ENCODE measurements at places on chromosomes 6 and 20.

DNA sequence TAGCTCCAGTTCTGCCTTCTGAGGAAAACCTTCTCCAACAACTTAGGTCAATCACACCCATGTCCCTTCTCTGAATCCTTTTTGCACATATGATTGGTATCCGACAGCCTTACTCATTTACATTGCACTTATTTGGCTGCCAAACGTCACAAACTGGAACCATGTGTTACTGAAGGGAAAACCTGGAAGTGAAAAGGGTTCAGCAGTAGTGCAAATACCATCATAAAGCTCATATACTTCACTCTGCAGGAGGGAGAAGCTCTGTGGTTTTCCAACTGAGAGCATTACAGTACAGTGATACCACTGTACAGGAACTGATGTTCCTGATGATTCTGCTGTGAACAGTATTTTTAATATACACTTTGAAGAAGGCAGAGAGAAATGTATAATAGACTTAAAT, 87.8 kb downstream of the SLC16A10 start:
- no peak for DNase-seq

- no peak for DNase-seq
Measured at GRCh38 chr6:44049163-44049988, 77.9 kb downstream of the MRPL14 start.

DNA sequence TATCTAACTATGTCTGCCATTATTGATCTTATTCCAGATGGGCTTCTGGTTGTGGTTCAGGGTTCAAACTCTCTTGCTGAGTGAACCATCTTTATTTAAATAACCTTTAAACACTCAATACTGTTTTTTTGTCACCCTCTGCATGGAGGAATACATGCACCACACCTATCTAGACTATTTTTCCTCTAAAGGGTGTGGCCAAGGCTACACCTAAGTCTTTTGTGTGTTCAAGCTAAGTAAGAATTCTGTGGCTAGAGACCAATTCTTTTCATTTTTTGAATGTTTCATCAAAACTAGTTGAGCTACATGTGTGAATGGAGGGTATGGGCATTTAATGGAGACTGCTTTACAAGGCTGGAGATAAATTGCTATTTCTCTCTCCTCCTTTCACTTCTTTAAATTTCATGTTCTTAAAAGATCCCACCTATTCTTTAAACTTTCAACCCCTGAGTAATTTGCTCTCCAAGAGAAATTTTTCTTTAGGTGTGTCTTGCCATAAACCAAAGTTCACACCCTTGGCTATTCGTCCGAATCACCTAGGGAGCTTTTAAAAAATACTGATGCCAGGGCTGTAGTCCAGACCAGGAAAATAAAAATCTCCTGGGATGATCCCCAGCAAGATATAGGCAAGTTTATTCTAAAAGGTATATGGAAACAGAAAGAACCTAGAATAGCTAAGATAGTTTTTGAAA, 24.8 kb upstream of the MBOAT1 start:
- no peak for DNase-seq

- DNase-seq: no peak
Measured at GRCh38 chr20:64268174-64268573, 12.6 kb downstream of the PCMTD2 start.

- DNase-seq: no peak
Measured at GRCh38 chr6:133160536-133160935, 80.6 kb upstream of the EYA4 start.

DNA sequence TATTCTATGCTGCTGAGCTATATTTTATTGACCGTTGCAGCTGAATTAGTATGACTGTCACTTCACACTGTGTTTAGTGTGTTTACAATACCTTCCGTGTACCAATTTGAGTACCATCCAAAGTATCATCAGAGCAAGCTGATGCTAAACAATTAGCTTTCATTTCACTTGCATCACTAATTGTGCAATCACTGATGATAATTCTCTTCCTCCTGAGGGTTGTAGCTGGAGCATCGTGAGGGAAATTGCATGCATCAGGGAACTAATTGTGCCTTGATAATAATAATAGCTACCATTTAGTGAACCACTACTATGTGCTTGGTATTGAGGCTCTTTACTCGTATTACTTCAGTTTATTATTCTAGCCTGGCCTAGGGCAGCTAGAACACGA, 384.8 kb upstream of the SOX4 start:
- no peak for DNase-seq

- DNase-seq: no peak
Measured at GRCh38 chr20:9884666-9885065, 45.8 kb upstream of the PAK5 start.

DNA sequence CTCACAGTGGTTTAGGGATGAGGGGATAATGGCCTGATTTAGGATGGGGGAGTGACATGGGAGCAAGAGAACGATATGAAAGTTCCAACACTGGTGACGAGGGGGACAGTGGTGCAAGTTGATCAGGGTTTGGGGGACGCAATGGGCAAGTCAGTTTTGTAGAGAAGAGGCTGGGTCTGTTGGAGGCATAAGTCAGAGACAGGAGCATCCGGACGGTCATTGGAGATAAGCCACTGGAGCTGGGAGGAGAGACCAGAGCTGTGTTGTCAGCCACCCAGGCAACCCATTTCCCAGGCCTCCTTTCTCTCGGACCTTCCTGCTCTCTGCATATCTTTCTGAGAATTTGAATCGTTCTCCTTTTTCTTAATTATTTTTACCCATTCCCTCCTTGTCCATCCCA, 9.5 kb downstream of the DNPH1 start:
- DNase-seq: no peak

DNA sequence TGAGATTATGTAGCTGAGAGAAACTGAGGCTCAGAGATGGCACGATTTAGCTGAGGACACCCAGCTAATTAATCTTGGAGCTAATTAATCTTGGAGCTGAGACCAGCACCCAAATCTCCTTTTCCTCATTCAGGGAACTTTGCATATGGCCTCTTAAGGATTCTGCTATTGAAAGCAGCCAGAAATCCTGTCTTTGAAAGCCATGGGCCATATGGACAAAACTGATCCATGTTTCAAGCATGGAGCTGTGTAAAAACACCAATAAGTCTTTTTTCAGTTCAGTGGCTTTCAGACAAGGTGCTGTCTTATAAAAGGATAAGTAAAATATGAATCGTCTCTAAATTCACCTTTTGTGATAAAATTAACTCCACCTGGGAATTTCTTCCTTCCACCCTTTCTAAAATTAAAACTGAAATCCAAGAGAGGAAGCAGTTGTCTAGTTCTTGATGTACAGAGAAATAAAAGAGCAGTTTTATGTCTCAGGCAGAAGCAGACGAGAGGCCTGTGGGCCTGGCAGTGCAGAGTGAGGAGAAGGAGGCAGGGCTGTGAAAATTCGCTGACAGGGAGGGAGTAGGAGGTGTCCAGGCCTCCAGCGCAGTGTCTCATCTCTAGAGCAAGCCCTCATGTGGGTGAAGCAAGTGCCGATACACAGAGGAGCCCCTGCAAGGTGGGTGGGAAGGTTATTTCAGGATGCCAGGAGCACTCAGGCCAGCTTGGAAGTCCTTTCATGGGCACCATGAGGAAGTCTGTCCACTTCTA, 266.9 kb downstream of the UST start:
- DNase-seq: no peak

- no peak for DNase-seq
Measured at GRCh38 chr6:16676978-16677377, 84.3 kb downstream of the ATXN1 start.

DNA sequence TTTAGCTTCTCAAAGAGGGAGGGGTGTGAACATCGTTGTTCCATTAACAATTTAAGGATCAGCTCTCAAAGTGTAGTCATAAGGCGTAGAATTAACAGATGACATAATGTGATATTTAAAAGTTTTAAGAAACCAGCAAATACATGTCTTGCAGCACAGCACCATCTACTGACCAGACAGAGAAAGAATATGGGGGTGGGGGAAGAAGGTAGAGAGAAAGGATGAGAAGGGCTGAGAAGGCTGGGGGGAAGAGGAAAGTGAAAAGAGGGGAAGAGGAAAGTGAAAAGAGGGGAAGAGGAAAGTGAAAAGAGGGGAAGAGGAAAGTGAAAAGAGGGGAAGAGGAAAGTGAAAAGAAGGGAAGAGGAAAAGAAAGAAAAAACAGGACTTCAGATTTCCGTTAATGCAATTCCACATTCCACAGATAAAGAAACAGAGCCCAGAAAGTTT, 80.9 kb downstream of the HAO1 start:
- DNase-seq: no peak

GRCh38 chr6:162181111-162181510, 546.5 kb downstream of the PRKN start:
- DNase-seq: no peak

DNA sequence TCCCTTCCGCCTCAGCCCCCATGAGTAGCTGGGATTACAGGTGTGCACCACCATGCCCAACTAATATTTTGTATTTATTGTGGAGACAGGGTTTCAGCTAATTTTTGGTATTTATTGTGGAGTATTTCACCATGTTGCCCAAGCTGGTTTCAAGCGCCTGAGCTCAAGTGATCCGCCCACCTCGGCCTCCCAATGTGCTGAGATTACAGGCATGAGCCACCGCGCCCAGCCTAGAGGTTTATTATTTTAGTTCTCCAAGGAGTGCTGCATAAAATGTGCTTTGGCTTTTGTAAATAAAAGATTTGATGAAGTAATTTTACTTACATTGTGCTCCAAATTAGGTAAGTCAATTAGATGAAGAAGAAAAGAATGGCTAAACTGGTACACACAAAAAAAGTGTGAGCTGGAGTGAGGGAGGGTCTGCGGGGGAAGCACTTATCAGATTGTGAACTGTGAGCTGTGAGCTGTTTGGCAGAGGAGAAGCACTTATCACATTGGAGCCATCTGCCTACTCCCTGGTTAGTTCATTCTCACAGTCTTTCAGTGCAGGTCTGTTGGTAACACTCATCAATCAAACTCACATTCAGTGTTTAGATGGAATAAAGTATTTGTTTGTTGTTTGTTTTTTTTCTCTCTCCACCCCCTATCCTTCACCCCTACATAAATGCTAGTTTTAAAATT, 398.0 kb downstream of the EPHA7 start:
- no peak for DNase-seq

DNA sequence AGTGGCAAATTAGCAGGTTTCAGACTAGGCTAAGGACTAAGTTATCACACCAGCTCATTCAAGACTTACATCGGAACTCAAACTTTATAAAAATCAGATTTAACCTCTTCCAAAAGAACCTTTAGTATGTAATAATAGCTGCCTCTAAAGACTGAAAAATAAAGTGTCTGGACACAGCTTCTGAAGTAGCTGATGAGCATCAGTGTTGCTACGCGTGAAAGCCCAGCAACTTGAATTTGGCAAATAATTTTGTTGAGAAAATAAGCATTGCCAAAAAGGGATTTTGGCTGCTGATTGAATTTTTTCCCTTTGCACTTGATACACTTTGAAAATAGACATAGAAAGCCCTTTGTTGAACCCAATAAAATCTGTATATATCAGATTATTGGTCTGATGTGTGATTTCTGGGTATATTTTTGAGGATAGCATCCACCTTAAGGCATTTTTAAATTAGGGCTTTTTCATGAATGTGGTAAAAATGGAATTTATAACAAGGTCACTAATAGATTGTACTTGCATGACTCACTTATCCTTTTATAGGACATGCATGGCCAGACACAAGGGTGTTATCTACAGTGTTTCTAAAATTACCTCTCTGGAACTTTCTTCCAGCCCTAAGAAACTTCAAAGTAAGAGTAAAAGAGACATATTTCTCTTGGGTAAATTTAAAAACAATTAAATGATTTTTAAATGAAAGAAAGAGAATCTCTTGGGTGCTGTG, 350.4 kb downstream of the TENT5A start:
- no peak for DNase-seq

DNA sequence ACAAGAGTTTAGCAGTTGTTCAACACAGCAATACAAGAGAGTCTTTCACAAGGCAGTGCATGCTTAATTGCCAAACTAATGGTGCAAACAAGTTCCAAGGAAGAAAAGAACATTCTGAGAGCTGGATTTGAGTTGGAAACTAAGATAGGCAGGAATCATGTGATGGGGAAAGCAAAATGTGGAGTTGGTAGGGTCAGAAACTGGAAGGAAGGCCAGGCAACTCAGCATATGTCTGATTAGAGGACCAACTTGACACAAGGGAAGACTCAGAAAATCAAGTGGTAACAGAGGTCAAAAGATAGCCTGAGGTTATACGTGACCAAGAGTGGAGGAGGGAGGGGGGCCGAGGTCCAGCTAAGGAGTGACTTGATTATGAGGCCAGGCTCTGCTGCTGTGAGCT, 117.3 kb downstream of the SMLR1 start:
- no peak for DNase-seq

- no peak for DNase-seq
Measured at GRCh38 chr6:38846844-38847243, 131.7 kb downstream of the DNAH8 start.

GRCh38 chr6:10719964-10720264, 3.0 kb upstream of the TMEM14C start:
- DNase-seq: no peak

All from T-helper 9 cell (primary cell).